ENCODE measurements at places on chromosomes 1 and 21.

DNA sequence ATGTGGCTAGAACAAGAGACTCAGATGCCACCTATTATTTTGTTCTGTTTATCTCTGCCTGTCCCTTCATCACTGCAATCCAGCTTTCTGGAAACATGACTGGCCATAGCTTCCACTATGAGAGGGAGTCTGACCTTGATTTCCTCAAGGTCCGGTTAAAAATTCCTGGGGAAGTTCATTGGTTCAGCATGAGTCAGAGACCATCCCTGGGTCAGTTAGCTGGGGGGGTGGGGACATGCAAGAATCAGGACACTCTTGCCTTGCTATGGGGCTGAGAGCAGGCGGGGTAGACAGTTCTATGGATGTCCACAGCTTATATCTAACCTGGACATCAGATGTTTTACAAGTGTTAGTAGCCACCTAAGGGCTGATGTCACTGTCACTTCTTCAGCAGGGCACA, 81.1 kb downstream of the TENT5C start:
- DNase-seq, result no peak

- no peak for DNase-seq
Measured at GRCh38 chr1:192805832-192806323, 3.0 kb upstream of the RGS2 start.

DNA sequence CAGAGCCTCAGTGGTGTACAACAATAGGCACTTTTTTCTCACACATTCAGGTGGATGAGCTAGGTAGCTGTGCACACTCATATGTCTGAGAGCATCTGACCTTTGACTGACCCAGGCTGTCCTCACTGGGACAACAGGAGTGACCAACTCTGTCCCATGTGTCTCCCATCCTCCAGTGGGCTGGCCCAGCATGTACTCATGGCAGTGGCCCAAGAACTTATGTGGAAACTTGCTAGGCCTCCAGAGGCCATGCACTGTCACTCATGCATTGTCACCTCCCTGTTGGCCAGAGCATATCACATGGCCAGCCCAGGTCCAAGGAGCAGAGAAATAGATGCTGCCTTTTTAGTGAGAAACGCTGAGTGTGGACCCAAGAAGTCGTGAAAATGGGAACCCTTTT, 158.8 kb downstream of the IGSF21 start:
- DNase-seq, result no peak

- DNase-seq, result no peak
Measured at GRCh38 chr1:171357179-171357578, 43.2 kb downstream of the FMO4 start.

DNA sequence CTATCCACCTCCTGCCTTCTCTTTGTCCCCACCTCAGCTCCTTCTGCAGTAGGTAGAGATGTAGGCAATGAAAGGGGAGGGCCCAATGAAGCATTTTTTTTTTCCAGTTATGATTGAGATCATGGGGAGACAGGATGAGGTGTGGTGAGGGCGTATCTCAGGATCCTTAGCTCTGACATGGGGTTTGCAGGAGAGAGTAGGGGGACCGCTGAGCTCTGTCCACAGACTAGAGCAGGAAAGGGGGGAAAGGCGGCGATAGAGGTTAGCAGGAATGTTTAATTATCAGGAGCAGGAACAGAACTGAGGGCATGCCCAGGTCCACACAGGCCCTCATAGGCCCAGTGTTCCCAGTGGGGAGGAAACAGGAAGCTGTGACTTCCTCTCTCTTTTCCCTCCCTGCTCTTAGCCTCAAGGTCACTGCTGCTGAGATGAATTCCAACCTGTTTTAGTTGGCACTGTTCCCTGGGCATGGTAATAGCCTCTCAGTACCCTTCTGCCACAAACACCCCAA, 901 bp upstream of the RXFP4 start:
- no peak for DNase-seq

GRCh38 chr1:69777423-69777822, 209.7 kb downstream of the LRRC7 start:
- DNase-seq, result no peak

DNA sequence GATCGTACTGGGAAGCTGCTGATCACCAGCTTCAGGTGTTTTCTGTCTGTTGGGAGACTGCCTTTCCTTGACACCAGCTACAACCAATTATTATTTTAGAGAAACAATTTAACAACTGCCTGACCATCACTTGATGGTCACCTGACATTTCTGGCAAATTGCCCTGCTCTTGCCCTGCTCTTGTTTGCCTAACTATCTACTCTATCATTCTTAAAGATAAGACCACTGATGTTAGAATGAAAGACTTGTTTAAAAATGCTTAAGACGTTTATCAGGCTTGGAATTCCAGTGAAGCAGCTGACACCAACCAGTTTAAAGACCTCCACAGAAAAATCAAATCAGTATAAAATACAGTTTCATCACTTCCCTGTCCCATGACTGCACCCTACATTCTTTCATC, 423.3 kb upstream of the CAMK1G start:
- DNase-seq, result no peak
